ENCODE measurements at places on chromosomes 13 and 19.

DNA sequence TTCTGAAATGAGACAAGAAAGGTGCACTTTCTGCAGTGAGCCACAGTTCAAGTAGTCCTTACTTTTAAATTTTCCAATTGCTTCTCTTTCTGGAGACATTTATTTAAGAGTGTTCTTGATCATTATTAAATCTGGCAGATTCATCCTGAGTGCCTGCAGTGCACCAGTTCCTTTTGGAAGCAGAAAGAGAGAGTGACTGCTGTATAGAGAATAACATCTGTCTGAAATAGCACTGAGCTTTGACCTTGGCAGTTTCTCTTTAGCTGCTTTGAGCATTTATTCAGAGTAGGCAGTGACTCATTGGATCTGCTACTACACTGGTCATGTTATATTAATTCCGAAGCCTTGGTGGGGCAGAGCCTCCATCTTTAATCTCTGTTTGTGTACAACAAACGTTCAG, 1373.7 kb downstream of the PCDH9 start:
- DNase-seq = no peak

GRCh38 chr19:23784274-23784673, 25.6 kb upstream of the ZNF681 start:
- no peak for DNase-seq

DNA sequence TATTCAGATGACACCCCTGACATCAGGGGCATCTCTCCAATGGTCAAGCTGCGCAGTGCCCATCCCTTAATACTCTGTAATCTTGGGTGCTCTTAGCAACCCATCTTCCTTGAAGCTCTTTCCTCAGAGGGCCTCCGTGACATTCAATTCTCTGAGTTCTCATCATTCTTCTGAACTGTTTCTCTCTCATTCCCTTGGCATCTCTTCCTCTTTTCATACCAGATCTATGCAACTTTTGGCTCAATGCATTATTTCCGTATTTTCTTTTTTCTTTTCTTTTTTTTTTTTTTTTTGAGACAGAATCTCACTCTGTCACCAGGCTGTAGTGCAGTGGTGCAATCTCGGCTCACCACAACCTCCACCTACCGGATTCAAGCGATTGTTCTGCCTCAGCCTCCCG, 53.9 kb downstream of the PCDH8 start:
- no peak for DNase-seq

- no peak for DNase-seq
Observed at GRCh38 chr13:21671620-21672286, 880 bp downstream of the FGF9 start.

GRCh38 chr13:22110368-22110767, 439.5 kb downstream of the FGF9 start:
- DNase-seq = peak; percentile 43

- DNase-seq = no peak
Observed at GRCh38 chr19:4705413-4706131, 18.1 kb downstream of the DPP9 start.

DNA sequence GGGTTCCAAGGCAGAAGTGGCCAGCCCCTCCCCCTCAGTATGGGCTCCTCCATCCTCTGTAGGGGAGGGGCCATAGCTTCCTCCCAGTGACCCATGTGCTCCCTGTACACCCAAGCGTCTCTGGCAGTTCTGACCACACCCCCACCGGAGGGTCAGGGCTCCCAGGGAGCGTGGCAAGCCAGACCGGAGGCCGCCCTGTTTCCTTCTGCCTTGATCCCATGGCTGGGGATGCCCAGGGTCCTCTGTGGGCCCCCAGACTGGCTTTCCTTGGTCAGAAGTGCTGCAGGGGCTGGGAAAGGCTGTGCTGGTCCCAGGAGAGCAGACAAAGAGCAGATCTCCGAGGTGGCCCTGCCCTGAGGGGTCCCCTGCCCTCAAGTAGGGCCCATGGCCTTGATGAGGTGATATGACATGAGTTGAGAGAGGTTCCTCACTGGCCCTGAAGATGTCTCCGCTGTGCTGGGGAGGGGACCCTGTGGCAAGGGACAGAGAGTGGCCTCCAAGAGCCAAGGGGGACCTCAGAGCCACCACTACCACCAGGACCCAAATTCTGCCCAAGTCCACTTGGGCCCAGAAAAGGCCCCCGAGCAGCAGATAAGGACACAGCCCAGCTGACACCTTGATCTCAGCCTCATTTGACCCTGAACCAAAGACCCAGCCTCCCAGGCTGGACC, 7.8 kb upstream of the F2RL3 start:
- DNase-seq = no peak

DNA sequence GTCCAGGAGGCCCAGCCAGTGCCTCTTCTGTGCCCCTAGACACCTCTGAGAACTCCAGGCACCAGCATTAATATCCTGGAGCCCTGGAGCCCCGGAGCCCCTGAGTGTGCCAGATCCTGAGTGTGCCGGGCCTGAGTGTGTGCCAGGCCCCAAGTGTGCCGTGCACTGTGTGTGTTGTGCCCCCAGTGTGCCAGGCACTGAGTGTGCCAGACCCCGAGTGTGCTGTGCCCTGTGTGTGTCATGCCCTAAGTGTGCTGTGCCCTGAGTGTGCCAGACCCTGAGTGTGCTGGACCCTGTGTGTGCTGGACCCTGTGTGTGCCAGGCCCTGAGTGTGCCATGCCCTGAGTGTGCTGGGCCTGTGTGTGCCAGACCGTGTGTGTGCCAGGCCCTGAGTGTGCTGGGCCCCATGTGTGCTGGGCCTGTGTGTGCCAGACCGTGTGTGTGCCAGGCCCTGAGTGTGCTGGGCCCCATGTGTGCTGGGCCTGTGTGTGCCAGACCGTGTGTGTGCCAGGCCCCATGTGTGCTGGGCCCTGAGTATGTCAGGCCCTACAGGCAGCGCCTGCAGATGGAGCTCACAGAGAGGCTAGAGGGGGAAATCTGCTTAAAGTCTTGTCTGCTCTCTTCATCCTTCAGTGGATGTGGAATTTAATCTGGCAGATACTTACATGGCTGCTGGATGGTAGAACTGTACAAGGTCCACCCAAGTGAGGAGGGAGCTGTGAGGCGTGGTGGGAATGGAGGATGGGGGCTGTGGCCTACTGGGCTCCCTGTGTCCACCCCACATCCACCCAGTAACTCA, 53.9 kb downstream of the C13orf46 start:
- no peak for DNase-seq

DNA sequence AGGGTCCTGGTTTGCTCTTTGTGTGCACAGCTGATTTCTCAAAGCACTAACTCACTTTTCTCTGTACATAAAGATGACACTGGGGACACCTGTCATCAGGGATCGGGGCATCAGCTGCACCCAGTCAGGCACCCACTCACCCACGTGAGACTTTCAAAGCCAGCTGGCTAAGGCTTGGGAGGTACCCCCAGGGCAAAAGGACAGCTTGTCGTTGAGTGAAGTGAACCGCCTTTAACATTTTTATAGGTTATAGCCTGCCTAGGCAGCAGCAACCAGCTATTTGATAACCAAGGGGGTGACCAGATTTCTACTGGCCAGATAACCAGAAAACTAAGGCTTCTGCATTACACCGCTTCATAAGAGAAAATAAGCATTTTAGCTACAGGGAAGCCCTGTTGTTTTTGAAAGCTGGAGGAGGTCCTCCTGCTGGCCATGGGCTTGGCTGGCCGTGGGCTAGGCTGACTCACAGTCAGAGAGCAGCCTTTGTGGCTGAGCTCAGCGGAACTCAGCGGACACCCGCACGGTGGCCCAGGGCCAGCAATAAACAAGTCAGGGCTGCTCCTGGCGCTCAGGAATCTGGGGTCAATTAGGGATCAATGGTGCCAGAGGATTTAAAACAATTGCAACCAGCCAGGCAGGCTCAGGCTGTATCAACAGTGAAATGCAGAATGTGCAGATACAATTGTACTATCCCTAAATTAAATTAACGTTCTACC, 57.1 kb downstream of the ALOX5AP start:
- peak; percentile 83 for DNase-seq

GRCh38 chr19:1000095-1000494, at the start of gene GRIN3B:
TSS of gene GRIN3B (plus strand) at chr19:1000419. CDS start at chr19:1000438, 19 bp downstream.
- DNase-seq = peak; percentile 66

- no peak for DNase-seq
Observed at GRCh38 chr13:68125087-68125480, 894.9 kb upstream of the PCDH9 start.
